Trophoblast cell (in vitro differentiated cells and primary cell): ENCODE measurements at places on chromosomes 5 and 9.
A peak's percentile ranks its signal among the peaks of the same experiment; 100 is the strongest.

- no peak for DNase-seq
Observed at GRCh38 chr9:86978922-86979474, 31.7 kb upstream of the GAS1 start.

DNA sequence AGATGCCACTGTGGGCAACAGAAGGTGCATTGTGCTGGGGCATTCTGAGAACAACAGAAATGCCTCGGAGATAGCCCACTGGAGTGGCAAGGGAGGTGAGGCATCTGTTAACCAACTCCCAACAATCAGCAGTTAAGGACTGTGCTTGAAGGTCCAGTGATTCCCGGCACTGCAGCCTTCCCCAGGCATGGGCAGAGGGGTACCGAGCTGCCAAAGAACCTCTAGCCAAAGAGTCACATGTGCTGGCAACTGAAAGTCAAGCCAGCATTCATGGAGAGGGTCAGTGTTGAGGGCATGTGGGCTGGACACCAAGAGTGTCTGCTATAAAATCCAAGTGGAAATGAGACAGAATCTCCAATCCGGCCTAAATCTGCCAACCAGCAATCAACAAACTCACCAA is 149.6 kb downstream of the ASTN2 start:
- no peak for DNase-seq

DNA sequence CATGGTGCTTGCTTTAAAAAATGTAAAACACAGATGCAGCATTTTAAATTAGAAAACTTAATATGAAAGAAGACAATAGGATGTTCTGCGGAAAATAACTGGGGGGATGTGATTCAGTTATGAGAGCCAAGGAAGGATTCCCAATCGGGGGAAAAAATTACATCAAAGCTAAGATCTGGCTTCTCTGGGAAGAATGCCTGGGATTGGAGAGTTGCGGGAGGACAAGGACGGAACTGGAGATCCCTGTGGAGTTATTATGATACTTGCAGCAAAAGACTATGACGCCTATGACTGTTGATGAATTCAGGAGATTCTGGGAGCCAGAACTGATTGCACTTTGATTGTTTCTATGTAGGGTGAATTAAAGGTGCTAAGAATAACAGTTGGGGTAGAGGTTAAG is 24.6 kb downstream of the MTX3 start:
- no peak for DNase-seq

- no peak for DNase-seq
Observed at GRCh38 chr5:164237486-164237885, 732.1 kb downstream of the MAT2B start.

GRCh38 chr9:69572611-69573010 is 99.6 kb downstream of the APBA1 start:
- no peak for DNase-seq

- DNase-seq, result peak; percentile 36
Observed at GRCh38 chr5:146440353-146440752, 6.8 kb upstream of the TCERG1 start.

GRCh38 chr9:105439428-105439827 is 8.4 kb upstream of the FSD1L start:
- no peak for DNase-seq

DNA sequence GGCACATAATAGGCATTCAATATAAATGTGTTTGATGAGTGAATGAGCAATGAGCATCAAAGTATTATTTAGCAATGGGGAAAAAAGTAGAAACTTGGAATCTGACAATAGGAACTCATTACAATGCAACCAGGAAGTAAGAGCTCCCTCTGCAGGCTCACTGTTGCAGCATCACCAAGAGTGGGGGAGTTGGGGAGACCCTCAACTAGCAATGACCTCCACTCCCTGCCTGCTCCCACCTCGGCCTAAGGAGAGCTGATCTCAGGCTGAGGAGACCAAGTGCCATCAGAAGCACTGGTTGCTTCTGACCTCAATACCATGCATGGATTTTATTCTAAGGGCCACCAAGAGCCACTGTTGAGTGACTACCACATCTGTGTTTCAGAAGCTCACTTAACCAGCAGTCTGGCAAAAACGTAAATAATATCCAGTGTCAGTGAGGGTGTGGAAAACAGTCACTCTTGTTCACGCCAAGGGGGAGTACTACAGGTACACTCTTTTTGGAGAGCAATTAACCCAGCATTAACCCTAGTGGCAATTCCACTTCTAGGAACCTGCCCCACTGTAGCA is 8.0 kb downstream of the VDAC1 start:
- no peak for DNase-seq

DNA sequence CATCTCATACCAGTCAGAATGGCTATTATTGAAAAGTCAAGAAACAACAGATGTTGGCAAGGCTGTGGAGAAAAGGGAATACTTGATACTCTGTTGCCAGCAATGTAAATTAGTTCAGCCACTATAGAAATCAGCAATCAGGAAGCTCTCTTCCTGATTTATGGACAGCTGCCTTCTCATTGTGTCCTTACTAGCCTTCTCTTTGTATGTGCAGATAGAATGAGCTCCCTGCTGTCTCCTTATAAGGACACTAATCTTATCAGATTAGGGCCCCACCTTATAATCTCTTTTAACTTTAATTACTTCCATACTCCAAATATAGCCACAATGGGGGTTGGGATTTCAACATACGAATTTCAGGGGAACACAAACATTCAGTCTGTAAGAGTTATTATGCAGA is 38.0 kb downstream of the KCNV2 start:
- no peak for DNase-seq

DNA sequence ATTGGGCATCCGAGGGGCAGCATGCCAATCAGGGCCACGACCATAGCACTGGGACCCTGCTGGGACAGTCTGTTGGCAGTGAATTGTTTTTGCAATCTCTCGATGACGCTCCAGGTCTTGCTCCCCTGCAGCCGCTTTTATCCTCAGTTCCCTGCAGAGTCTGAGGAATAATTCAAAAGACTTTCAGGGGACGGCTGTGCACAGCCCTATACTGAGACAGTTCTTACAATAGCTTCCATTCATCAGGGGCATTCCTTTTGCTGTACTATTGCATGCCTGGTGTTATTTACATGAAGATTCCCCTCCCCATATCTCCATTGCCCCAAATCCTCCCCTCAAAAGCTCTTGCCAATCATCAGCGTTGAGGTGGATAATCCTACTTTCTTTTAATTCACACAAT is 163.3 kb upstream of the WWC1 start:
- no peak for DNase-seq

DNA sequence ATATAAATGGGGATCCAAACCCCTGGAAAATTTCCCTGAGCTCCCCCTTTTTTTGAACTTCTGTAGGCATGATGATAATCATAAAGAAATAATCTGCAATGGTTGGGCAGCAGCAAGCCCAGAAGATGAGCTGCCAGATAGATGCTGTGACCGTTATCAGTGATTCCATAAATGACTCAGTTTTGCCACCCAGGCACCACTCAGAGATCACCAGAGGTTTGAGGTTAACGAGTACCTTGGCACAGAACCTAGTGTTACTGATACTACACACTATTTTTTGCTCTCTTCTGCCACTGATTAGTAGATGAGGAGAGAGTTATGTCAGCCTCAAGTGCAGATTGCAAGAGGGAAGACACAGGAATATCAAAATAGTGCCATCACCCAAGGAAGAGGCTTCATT is 199.3 kb upstream of the PTGER4 start:
- no peak for DNase-seq

DNA sequence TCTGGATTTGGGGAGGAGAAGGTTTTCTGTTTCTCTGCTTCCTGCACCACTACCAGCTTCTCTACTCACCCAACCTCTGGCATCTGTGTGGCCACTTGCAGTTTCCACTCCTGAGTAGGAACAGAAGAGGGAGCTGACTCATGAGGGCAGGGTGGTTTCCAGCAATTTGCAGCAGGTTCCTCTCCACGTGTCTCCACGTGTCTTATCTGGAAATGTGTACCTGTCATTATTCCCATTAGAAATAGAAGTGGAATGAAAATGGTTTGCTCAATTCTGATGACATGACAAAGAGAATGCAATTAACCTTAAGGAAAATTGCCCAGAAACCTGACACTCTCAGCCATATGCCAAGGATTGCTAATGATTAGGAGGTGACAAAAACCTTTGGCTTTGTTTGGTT is 33.0 kb downstream of the EGFLAM start:
- peak; percentile 26 for DNase-seq

GRCh38 chr5:130251931-130252330 is 347.7 kb downstream of the CHSY3 start:
- DNase-seq, result no peak

DNA sequence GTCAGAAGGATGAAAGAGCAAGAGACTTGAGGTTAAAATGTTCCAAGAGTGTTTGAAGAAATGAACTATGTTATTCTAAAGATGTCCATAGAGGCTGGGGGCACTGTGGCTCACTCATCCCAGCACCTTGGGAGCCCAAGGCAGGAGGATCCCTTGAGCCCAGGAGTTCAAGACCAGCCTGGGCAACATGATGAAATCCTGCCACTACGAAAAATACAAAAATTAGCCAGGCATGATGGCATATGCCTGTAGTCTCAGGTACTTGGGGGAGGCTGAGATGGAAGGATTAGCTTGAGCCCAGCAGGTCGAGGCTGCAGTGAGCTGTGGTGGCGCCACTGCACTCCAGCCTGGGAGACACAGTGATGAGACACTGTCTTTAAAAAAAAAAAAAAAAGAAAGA is 2.7 kb downstream of the AOPEP start:
- DNase-seq, result no peak

- no peak for DNase-seq
Observed at GRCh38 chr5:175749591-175749990, 91.7 kb downstream of the HRH2 start.

DNA sequence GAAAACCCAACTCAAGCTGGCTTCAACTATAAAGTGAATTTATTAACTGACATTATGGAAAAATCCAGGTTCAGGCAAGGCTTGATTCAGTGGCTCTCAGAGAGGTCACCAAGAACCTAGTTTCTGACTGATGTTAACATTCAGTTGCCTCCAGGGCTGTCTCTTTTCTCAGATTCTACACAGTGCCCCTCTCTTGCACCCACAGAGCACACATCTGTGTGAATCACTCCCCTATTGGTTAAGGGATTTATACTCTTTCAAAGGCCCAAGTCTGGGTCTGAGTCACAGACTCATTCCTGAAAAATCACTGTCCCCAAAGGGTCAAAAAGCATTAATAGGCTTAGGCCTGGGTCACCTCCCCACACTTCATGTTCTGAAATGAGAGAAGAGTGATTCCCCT is 6.2 kb upstream of the HAVCR2 start:
- DNase-seq, result no peak

DNA sequence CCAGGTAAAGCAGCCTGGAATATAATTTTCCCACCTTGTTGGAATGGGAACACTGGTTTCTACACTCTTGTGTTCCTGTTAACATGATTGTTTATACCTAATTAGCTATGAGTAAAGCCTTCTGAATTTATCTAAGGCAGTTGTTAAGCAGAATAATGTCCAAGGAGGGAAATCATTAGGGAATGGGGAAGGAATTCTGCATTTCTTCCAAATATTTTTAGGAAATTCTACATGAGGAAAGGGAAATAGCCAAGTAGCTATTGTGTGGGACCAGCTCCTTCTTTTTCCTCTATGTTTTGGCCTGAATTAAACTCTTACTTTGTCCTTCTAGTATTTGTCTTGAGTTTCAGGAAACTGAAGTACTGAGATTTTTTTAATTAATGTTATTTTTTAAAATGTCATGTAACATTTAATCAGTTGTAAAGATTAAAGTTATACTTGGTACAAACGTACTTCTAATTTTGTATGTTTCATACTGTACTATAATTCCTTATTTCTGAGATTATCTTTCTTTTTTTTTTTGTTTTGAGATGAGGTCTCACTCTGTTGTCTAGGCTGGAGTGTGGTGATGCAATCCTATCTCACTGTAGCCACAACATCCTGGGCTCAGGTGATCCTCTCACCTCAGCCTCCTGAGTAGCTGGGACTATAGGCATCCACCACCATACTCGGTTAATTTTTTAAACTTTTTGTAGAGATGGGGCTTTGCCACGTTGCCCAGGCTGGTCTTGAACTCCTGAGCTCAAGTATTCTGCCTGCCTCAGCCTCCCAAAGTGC is 28.5 kb downstream of the ANKDD1B start:
- DNase-seq, result no peak

DNA sequence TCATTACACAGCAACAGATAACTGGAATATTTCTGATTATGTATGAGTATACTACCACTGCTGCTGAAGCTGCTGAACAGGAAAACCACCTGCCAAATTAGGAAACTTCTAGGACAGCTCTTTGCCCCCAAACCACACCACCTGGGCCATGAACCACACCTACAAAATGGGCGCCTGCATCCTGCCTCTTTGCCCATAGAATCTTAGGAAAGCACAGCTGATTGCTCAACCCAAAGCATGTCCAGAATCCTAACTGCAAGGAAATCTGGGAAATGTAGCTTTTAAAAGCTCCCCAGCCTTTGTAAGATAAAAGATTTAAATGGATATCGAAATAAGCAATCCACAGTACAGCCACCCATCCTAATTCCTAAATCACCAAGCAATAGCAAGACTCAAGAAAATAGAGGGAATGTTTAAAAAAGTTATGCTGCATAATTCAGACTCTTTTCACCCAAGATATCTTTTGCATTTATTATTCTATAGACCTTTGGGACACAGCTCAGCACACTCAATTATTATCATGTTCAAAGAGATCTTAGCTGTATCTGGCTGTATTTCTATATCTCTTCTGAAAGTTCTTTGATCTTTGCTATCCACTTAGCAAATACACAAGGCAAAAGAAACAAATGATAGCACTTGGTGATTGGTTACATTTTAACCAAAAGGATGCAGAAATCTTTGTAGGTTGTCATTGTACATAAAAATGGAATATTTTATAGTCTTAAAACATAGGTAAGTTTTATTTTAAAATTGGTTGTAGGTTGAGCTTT is 6.8 kb upstream of the C9orf152 start:
- DNase-seq, result peak; percentile 87

DNA sequence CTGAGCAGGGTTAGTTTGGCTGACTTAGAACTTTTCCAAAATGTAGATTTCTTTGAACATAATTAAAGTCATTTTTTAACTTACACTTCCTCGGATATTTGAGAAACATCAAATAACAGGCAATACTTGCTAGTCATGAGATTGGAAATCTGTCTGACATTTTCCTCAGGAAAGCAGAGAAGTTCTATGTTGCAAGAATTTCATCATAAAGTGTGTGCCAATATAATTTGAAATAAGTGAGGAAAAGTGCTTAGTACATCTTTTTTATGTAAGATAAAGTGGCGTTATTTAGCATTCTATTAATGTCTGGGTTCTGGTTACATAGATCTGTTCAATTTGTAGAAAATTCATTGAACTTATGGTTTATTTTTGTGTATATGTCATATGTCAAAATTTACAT is 48.7 kb upstream of the C5orf47 start:
- DNase-seq, result no peak

DNA sequence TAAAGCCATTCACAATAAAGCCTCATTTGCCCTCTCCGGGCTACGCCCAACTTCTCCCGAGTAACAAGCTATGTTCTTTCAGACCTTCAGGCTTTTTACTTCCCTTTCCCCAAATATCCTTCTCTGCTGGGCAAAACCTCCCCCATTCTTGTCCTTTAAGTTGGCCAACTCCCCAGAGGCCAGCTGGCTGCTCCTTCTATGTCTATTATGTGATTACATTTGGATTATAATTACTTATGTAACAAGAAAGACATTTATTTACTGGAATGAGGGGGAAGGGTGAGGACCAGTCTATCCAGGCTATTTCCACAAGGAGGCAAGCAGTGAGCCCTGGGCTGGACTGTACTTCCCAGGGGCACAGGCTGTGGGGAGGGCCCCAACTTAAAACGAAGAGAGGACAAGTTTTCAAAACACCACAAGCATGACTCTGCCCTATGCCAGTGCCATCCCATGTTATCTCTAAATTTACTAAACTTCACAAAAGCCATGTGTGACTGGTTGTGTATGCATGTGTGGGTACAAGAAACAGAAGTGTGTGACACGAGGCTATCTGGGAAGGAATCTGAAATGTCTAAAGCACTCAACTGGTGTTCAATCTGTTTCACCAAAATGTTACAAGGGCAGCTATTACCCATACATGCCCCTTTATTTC is 84.5 kb downstream of the GNAQ start:
- no peak for DNase-seq
